ENCODE measurements at places on chromosomes 4 and X. TPM values are rescaled to one million over a fixed set of nuclear protein-coding genes. Genes with fewer than 3 reads are reported as not detected.

Gene GLRB
- 3.6 TPM for polyA plus RNA-seq

Gene GPR143
- 5.2 TPM for polyA plus RNA-seq

Gene SPACA5B
- not detected for polyA plus RNA-seq

DNA sequence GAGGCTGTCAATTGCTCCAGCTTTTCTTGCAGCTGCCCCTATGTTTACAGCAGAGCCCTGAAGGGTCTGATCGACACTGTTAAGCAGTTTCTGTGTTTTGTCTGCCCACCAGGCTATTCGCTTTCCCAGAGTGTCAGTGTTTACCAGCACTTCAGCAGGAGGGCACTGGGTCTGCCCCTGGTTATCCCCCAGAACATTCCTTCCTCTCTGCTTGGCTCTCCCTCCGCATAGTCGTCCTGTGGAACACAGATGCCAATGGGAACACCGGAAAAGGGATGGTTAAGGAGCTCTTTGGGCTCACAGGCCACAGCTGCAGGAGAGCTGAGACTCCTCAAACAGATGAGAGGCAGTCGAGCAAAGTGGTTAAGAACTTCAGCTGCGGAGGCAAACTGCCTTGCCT lies 71.3 kb upstream of the FBXW7 start:
- DNase-seq, result no peak

GRCh38 chr4:78154972-78155590 lies 98.0 kb downstream of the FRAS1 start:
- no peak for DNase-seq
